ENCODE measurements at places on chromosomes 12 and 14. TPM values are rescaled to one million over a fixed set of nuclear protein-coding genes. Genes with fewer than 3 reads are reported as not detected.
A peak's percentile ranks its signal among the peaks of the same experiment; 100 is the strongest.

The TMCC3 gene
- total RNA-seq = not detected

- H3K4me3 ChIP-seq = no peak overlapping the region
- no peak for DNase-seq
- no peaks in the 10 kb centered on the region for H3K36me3 ChIP-seq
- H3K4me1 ChIP-seq = no peaks in the 10 kb centered on the region
- no peaks in the 10 kb centered on the region for H3K27me3 ChIP-seq
Observed at GRCh38 chr12:97275728-97276590, 186.6 kb upstream of the RMST start.

- no peaks in the 10 kb centered on the region for H3K27me3 ChIP-seq
- no peak overlapping the region for H3K4me3 ChIP-seq
- H3K27ac ChIP-seq = no peak overlapping the region
Observed at GRCh38 chr12:19462406-19462805, 23.1 kb downstream of the AEBP2 start.

DNA sequence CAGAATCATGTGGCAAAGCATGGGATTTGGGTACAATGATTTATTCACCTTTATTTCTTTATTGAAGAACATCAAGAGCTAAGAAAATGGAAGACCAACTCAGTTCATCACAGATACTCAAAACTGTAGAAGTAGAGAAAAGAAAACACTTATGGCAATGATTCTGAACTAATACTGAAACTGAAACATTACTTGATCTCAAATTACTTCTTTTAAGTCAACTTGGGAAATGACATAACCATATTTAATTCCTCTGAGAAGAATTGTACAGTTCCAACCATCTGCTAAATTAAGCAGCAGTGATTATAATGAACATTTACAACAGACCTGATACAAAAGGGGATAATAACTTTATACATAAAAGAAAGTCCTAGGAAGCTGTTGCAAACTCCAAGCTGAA lies 466.5 kb downstream of the TMTC2 start:
- no peaks in the 10 kb centered on the region for H3K4me1 ChIP-seq
- no peak for DNase-seq
- no peaks in the 10 kb centered on the region for H3K36me3 ChIP-seq
- no peak overlapping the region for H3K4me3 ChIP-seq

The SMIM41 gene
- not detected for total RNA-seq

- no peak overlapping the region for H3K4me3 ChIP-seq
- H3K36me3 ChIP-seq = no peaks in the 10 kb centered on the region
- no peak overlapping the region for H3K27ac ChIP-seq
- DNase-seq = no peak
Observed at GRCh38 chr14:105201156-105201924, 20.2 kb upstream of the NUDT14 start.

The MAP1LC3B2 gene
- 0.60 TPM for total RNA-seq

The ERBB3 gene
- total RNA-seq = 55.2 TPM

The TAS2R9 gene
- total RNA-seq = 0.11 TPM

The HOXC5 gene
- total RNA-seq = not detected

GRCh38 chr12:22543246-22544037 lies 900 bp downstream of the C2CD5 start:
- H3K36me3 ChIP-seq = no peaks in the 10 kb centered on the region
- H3K27ac ChIP-seq = peak overlapping the region; percentile 91
- peak; percentile 27 for DNase-seq
- no peaks in the 10 kb centered on the region for H3K27me3 ChIP-seq

DNA sequence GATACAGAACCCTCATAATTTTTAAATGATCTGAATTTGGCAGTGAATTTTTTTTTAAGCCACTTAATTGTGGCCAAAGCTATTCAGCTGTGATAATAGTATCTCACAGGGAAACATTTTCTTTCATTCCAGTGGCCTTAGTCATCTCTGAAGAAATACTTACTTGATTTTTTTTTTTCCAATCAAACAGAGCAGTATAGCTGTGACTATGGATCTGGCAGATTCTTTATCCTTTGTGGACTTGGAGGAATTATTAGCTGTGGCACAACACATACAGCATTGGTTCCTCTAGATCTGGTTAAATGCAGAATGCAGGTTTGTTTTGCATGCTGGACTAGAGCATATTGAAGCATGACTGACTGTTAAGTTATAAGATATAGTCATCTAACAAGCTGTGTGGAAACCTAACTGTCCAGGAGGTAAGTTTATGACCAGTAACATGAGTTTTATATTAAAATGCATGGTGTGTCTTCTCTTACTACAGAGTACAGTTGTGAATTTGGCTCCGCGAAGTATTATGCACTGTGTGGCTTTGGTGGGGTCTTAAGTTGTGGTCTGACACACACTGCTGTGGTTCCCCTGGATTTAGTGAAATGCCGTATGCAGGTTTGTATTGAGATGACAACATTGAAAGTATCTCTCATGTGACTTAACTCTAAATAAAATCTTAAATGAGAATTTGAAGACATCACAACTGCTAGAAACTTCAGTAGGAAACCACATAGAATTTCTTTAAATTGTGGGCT lies 1.9 kb downstream of the SLC25A3 start:
- H3K27me3 ChIP-seq = no peaks in the 10 kb centered on the region
- H3K4me3 ChIP-seq = peak overlapping the region; percentile 88
- H3K27ac ChIP-seq = no peak overlapping the region
- DNase-seq = peak; percentile 29

DNA sequence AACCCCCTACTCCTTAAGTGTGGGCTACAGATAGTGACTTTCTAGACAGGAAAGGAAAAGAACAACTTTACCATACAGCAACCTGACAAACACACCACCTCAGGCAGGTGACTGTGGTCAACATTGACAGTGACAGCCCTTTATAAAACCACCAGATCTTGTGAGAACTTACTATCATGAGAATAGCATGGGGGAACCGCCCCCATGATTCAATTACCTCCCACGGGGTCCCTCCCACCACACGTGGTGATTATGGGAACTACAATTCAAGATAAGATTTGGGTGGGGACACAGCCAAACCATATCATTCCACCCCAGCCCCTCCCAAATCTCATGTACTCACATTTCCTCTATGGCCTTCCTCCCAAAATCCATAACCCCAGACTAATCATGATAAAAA lies 16.3 kb downstream of the OR10P1 start:
- H3K4me3 ChIP-seq = no peak overlapping the region
- DNase-seq = no peak
- peaks cover 37% of the 10 kb centered on the region for H3K4me1 ChIP-seq
- H3K27me3 ChIP-seq = no peaks in the 10 kb centered on the region
- no peaks in the 10 kb centered on the region for H3K36me3 ChIP-seq

The SLC7A8 gene
- total RNA-seq = not detected

The BATF gene
- 0.22 TPM for total RNA-seq

The ESPL1 gene
- 11.6 TPM for total RNA-seq

DNA sequence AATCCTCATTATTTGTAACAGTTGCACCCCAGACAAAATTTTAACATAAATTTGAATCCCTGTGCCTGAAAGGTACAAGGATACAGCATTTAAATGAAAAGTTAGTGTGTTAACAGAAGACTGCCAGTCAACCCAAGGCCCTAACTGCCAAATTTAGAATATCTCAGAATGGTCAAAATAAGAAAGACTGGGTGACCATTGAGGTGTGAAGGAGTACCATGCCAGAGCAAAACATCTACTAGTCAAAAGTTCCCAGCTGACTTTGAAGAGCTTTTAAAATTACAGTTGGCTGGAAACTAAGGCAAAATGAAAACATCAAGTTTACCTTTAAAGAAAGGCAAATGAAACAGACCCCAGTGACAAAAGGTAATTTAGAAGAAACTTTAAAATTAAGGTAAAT lies 18.4 kb downstream of the SAV1 start:
- no peaks in the 10 kb centered on the region for H3K27me3 ChIP-seq
- no peak overlapping the region for H3K27ac ChIP-seq
- H3K4me3 ChIP-seq = no peak overlapping the region
- H3K36me3 ChIP-seq = 0 out of 2 replicates have a peak, but pooled peaks cover under 1% of the 10 kb centered on the region
- H3K4me1 ChIP-seq = peaks cover 16% of the 10 kb centered on the region

DNA sequence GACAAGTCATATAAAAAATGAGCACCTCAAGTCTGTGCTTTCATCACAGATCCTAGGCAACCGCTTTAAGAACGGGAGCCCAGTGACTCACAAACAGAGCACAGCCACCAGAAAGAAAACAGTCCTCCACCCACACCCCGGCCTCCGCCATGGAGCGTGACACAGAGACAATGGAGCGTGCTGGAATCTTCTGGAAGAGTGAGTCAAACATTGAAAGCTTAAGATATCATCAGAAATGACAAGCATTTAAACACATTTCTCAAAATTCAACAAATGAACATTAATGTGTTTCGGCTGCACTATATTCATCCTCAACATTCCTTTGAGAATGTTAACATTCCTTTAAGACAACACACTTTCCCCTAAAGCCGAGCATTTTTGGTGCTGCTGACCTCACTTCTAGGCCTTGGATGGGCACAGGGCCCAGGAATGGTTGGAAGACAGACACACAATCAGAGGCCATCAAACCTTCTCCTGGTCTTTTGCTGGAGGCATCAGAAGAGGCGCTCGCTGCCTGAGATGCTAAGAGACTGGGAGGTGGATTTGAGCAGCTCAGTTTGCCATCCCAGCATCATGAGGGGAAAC lies 23.6 kb upstream of the TMEM132D start:
- DNase-seq = no peak
- H3K27ac ChIP-seq = no peak overlapping the region
- no peaks in the 10 kb centered on the region for H3K36me3 ChIP-seq
- no peaks in the 10 kb centered on the region for H3K4me1 ChIP-seq
- no peak overlapping the region for H3K4me3 ChIP-seq

DNA sequence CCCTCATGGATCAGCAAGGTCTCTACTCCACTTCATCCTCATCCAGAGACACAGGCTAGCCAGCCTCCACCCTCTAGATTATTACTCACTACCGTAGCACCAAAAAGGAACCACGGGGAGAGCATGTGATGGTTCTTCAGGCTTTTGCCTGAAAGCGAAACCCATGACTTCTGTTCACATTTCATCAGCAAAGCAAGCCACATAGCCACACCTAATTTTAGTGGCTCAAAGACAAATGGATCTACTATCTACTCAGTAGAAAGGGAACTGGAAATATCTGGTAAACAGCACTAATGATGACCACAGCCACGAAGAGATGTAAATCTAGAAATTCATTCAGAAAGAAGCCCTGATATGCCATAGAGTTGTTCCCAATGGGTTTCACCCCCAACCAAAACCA lies 51.4 kb downstream of the VCPKMT start:
- no peaks in the 10 kb centered on the region for H3K36me3 ChIP-seq
- no peak overlapping the region for H3K4me3 ChIP-seq
- peaks cover 61% of the 10 kb centered on the region for H3K4me1 ChIP-seq
